ENCODE measurements at places on chromosomes 6 and 20.

DNA sequence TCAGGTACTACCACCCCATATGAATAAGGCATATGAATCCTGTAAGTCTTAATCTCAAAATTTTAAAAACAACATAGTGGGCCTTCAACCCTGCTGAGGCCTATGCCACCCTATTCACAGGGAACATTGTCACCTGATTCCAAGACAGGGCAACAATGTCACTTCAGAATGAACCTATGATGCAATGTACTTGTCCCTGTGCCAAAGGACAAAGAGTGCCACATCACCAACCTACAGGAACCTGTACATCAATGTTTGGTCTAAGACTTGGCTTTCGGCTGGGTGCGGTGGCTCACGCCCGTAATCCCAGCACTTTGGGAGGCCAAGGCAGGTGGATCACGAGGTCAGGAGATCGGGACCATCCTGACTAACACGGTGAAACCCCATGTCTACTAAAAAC is 318.5 kb upstream of the JARID2 start:
- DNase-seq = no peak

DNA sequence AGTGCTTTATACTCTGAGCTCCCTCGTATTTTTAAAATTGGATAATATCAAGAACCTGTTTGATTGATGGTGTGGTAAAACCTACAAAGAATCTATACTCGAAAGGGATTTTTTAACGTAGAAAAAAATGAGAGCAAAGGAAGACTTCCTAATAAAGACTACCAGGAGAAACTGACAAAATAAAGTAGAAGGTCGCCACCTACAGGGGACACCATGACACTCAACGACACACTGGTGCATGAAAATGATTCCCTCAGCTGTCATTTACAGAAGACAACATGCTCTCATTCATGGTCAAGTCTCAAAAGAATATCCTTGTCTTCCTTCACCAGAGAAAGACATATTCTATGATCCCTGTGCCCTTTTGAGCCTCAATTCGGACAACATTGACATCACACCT is 10.1 kb upstream of the NHSL1 start:
- DNase-seq = peak; percentile 20

- DNase-seq = no peak
Measured at GRCh38 chr6:317060-317447, 24.8 kb downstream of the DUSP22 start.

GRCh38 chr6:67535946-67536345 is 1099.1 kb upstream of the ADGRB3 start:
- no peak for DNase-seq

- no peak for DNase-seq
Measured at GRCh38 chr6:155066361-155066760, 71.2 kb downstream of the TIAM2 start.
